CD4-positive, alpha-beta T cell treated with Interleukin-2 at 100 ng/mL for 4 hours (primary cell): ENCODE measurements at places on chromosomes 2 and 18.

DNA sequence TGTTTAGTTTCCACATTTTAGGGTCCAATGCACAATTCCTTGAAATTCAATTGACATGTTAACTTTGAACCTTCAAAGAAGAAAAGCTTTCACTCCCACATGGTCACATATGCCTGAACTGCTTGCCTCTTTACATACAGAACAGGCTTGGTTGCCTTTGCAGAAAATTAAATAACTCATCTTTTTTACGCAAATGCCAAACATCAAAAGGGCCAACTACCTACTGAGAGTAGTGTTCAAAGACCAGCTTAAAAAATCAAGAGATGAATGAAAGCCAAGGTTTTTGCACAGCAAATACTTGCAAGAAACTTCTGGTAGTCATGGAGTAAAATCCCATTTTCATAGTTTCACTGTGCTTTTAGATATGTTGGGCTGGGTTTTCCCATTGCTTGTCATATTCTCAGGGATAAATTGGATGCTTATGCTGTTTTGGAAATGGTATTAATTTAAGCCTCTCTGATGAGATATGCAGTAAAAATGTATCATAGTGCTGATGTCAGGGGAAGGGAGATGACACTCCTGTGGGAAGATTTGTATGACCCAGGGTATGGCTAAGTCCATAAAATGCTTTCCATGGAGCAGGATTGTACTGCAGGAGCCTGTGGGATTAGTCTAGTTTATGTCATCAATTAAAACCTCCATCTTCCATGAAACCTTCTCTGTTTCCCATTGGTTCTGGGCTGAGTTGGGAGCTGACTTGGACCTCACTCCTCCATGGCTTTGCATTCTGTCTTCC, 60.6 kb upstream of the DARS1 start:
- DNase-seq: no peak

GRCh38 chr2:167732326-167732725, 515.1 kb downstream of the STK39 start:
- no peak for DNase-seq

DNA sequence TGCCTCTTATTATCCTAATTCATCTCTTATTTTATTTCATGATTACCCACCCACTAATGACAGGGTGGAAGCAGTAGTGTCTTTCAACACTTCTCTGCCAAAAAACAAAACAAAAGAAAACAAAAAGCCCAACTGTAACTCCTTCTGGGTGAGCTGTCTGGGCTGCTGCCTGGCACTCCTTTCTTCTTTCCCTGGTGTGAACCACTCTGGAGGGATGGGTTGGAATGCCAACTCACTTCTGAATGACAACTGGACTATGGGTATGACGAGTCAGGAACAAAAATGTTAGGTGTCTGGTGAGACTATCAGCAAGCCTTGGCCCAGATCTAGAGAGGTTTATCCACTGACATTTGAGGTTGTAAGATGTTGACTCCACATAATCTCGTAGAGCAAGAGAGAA, 88.3 kb upstream of the ITGB6 start:
- no peak for DNase-seq

DNA sequence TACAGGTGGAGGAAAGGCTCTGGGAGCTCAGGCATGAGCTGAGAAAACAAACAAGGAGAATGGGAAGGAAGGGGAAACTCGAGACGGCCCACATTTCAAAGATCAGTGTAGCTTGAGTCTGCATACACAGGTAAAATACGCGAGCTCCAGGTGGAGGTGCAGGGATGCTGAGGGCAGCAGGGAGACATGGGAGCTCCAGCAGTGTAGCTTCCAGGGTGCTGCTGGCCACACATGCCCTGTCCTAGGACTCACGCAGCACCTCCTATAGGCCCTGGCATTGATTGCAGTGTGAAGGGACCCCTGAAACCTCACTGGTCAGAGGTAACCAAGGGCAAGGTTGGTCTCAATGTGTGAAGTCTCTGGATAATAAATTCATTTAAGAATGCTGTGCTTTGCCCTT, 362.8 kb upstream of the HS6ST1 start:
- DNase-seq: no peak

GRCh38 chr2:26968001-26968400, 2.4 kb upstream of the MAPRE3 start:
- no peak for DNase-seq

- no peak for DNase-seq
Measured at GRCh38 chr2:67499989-67500388, 102.9 kb downstream of the ETAA1 start.

- DNase-seq: no peak
Measured at GRCh38 chr2:3742743-3743508, 39.6 kb downstream of the DCDC2C start.

GRCh38 chr2:207167099-207167923, 1.6 kb upstream of the KLF7 start:
- DNase-seq: no peak

GRCh38 chr18:32301976-32302743, 112.3 kb downstream of the MEP1B start:
- DNase-seq: no peak

GRCh38 chr18:32888306-32888705, 115.5 kb upstream of the KLHL14 start:
- DNase-seq: no peak

DNA sequence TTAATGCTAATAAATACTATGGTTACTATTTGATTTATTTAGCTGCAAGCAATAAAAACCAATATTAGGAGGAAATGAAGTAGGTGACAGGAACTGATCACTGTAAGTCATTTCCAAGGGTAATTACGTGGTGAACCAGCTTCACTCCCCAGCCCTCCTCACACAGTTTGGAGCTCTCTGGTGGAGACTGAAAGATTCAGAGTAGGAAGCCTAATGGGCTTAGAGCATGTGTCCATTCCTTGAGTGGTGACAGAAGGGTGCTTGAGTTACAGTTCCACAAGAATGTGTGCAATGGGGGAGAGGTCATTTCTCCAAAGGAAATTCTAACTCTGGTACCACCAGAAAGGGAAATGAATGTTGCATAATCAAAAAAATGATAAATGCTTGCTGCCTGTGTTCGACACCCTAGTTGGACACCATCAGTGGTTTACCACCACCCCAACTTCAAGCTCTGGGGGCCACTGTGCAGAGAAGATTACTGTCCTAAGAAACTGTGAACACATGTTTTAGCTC, 285.1 kb upstream of the MMADHC start:
- DNase-seq: no peak

GRCh38 chr2:102044967-102045489, 53.3 kb downstream of the IL1R2 start:
- DNase-seq: no peak

DNA sequence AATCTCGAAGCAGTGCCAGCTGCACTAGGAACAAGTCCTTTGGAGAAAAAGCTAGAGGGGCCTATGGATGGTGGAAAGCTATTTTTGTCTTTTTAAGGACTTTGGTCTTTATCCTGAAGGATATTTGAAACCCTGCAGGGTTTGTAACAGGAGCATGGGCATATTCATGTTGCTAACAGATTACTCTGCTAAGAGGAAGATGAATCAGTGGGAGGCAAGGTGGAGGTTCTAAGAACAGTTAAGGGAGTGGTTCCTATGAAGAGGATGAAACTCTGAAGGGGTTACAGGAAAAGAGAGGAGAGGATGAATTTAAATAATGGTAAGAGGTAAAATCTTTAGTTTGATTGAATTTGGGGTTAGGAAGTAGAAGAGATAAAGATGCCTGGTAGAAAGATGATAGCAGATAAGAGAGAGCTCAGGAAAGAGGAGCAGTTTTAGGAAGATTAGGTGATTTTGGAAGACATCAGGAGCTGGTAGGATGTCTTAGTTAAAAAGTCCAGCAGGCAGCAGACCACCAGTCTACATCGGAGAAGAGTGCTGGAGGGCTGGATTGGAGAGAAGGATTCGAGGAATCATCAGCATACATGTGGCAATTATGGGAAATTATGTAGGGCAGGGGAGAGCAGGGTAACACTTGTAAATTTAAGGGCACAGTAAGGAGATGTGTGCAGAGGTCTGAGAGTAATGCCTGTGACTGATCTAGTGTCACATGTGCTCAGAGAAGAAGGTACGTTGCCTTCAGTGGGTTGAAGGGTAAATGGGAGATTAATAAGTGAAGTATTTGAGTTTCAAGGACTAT, 39.3 kb upstream of the C1GALT1C1L start:
- DNase-seq: no peak

DNA sequence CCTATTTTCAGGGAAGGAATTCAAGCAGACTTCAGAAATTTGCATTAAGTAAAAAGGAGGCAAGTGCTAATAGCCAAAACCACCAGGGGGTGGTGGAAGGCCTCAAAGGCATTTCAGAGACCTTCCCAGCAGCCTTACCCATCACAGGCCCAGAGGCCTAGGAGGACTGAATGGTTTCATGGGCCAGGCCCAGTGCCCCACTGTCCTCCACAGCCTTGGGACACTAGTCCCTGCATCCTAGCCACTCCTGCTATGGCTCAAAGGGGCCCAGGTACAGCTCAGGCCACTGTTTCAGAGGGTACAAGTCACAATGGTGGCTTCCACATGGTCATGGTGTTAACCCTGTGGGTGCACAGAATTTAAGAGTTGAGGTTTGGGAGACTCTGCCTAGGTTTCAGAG, 58.6 kb upstream of the CHAC2 start:
- no peak for DNase-seq

DNA sequence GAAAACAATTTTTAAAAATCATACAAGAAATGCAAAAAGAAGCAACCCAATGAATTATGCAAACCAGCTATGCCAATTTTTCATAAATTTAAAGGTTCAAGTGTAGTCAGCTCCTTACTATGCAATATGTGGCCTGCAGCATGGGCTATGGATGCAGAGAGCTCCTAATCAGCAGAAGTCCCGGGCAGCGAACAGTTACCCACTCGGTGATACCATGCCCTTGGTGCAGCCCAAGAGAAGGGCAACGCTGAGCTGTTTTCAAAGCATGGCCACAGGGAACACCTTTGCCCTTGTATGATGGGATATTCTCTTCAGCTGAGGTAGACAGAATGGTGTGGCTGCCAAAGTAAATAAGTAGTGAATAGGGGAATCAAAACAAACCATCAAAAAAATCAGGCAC, 17.3 kb upstream of the ARL5A start:
- DNase-seq: no peak

GRCh38 chr18:41391616-41392595, 563.1 kb upstream of the PIK3C3 start:
- no peak for DNase-seq

DNA sequence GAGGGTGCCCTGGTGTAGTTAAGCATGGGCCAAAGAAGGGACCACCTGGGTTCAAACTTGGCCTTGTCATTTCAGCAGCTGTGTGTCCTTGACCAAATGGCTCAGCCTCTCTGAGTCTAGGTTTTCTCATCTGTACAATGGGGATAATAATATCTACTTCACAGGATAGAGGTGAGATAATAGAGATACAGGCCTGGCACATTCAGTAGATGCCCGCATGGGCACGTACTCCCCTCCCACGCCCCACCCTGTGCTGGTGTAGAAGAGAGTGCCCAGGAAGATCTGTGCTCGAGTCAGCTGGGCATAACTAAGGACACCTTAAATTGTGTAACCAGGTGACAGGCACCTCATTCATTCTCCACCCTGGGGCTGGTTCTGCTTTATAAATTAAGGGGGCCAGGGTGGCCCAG, 8.4 kb upstream of the TMEM185B start:
- DNase-seq: no peak

GRCh38 chr2:147792966-147793617, 51.7 kb upstream of the ACVR2A start:
- DNase-seq: no peak

DNA sequence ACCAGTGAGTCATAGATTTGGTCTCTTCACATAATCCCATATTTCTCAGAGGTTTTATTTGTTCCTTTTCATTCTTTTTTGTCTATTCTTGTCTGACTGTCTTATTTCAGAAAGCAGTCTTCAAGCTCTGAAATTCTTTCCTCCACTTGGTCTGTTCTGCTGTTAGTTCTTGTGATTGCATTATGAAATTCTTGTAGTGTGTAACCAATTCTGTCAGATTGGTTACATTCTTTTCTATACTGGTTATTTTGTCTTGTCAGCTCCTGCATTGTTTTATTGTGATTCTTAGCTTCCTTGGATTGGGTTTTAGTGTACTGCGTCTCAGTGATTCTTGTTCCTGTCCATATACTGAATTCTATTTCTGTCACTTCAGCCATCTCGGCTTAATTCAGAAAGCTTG, 18.6 kb downstream of the EHBP1 start:
- DNase-seq: no peak
